ENCODE measurements at places on chromosomes 2 and 18.
A peak's percentile ranks its signal among the peaks of the same experiment; 100 is the strongest.

DNA sequence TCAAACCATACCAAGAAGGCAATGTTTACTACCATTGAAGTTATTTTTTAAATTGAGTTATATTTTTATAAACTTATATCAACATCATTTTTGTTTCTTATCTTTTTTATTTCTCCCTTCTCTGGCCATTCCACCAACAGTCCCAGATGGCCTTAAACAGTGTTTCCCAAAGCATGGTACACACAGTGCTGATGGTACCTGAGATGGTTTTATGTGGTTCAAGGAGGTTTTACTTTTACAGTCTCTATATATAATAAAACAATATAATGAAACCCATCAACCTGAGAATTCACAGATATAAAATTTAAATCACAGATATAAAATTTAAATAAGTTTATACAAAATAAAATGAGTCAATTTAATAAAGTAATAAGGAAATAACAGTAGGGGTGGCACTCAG is 65.1 kb upstream of the MSTN start:
- no peak for DNase-seq

GRCh38 chr2:165720511-165720910 is 73.5 kb downstream of the GALNT3 start:
- no peak for DNase-seq

DNA sequence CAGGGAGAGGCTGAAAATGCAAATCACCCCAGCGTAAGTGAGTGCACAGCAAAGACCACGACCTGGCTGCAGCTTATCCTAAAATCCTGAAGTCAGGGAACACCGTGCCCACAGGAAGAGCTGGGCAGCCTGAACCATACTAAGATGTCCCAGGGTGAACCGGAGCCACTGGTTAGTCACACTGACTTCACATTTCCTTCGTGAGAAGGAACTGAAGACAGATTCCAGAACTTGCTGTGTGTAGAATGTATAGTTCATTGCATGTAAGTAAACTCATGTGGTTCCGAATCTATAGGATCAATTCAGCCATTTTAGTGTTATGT is 84.6 kb upstream of the NDUFV2 start:
- DNase-seq: peak; percentile 96

GRCh38 chr2:44972771-44973535 is 31.5 kb downstream of the SIX3 start:
- DNase-seq: no peak

- DNase-seq: no peak
Observed at GRCh38 chr2:214376618-214377285, 34.1 kb upstream of the VWC2L start.

GRCh38 chr18:9613550-9614400 is 584 bp downstream of the PPP4R1 start:
- peak; percentile 56 for DNase-seq

DNA sequence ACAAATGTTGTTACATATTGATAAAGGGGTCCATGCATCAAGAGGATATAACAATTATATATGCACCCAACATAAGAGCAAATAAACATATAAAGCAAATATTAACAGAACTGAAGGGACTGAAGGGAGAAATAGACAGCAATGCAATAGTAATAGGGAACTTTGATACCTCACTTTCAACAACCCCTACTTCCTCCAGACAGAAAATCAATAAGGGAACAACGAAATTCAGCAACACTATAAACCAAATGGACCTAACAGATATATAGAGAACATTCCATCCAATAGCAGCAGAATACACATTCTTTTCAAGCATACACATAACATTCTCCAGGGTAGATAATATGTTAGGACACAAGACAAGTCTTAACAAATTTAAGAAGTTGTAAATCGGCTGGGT is 71.7 kb downstream of the L3MBTL4 start:
- DNase-seq: no peak

- DNase-seq: no peak
Observed at GRCh38 chr2:46821600-46821999, 94.0 kb downstream of the MCFD2 start.

- no peak for DNase-seq
Observed at GRCh38 chr18:39841482-39842365, 2113.3 kb upstream of the PIK3C3 start.

DNA sequence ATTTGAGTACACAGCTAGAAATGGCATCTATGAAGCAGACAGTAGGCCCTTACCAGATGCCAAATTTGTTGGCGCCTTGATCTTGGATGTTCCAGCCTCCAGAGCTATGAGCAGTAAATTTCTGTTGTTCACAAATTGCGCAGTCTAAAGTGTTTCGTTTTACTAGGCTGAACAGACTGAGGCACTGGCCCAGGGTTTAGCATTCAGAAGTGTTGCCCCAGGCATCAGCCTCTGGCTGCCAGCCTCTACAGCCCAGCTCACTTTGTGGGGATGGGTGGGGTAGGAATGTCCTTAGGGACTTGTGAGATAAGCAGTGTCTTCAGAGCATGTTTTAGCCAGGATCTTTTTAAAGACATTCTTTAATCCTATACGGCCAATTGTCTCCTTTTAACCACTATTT is 51.5 kb upstream of the MGAT5 start:
- no peak for DNase-seq

GRCh38 chr2:20913491-20913890 is 90.6 kb upstream of the LDAH start:
- no peak for DNase-seq

DNA sequence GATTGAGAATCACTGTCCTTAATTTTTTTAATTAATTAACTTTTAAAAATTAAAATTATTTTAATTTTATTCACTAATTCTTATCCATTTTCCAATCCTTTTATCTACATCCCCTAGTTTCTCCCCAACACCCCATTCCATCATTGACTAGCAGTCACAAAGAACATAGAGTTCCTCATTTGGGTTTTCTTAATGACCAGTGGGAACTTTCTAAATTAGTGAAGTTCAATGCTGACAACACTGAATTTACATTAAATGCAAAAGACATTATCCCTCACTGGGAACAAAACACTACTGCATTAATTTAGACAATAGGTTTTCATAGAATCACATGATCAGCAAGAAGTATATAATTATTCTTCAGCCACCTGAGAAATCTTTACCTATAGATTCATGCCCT is 80.6 kb upstream of the GLS start:
- DNase-seq: no peak

DNA sequence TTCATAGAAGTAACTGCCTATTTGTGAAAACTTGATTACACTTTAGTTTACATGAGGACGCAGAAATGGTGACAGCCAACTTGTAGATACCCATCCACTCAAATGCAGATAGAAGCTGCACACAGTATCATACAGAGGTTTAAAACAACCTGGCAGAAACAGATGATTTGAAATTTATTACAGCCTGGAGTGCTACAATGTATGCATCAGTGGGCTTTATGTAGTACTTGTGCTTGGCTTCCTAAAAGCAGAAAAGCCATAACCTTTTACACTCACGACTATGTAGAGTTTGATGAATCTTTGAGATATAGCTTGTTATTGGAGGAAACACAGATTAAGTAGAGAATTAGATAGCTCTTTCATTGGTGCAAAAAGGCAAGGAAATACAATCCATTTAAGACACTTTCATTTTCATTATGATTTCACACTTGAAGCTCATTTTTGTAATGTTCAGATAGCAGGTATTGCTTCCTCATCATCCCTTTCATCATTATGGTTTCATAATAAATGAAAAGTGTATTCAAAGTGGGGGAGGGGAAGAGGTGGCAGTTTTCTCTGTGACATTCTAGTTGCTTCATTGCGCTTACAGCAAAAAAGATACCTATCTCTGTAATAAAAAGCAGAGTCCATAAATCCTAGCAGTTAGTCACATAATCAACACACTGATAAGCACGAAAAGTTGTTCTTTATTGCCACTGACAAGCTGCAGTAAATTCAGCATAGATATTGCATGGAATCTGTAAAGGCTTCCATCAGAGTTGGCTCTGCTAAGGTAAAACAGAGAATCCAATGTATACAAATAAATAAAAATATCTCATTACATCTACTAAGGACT is 789.8 kb upstream of the FSHR start:
- DNase-seq: no peak

DNA sequence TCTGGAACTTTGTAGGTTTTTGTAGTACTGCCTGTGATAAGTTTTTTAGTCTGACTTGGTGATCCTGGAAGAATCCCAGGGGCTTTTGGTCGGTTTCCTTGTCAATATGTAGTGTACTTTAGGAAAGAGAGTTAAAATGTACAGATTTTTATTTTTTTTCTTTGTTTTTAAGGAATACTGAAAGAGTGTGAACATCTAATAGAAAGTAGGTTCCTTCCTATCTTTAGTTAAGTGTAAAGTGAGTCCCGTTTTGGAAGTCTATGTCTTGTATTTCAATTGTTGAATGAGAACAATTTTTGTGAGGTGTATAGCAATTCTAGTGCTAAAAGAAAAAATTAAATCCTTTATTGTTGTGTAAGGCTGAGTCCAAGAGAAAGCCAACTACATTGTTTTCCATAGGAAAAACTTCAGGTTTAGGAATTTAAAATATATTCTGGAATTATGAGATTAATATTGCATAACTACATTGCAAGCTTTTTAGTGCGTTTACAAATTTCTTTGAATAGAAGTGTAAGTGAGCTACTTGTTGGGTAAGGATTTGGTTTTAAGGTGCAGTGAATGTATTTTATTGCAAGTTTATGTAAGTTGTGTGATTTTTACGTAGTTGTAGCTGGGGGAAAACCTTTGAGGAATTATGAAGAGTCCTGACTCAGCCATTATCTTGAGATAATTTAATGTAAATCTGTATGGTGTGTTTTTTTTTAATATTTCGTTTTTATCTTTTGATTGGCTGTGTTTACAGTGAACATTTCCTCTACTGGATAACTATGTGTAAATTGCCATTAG is 1.7 kb downstream of the VAPA start:
- peak; percentile 33 for DNase-seq

DNA sequence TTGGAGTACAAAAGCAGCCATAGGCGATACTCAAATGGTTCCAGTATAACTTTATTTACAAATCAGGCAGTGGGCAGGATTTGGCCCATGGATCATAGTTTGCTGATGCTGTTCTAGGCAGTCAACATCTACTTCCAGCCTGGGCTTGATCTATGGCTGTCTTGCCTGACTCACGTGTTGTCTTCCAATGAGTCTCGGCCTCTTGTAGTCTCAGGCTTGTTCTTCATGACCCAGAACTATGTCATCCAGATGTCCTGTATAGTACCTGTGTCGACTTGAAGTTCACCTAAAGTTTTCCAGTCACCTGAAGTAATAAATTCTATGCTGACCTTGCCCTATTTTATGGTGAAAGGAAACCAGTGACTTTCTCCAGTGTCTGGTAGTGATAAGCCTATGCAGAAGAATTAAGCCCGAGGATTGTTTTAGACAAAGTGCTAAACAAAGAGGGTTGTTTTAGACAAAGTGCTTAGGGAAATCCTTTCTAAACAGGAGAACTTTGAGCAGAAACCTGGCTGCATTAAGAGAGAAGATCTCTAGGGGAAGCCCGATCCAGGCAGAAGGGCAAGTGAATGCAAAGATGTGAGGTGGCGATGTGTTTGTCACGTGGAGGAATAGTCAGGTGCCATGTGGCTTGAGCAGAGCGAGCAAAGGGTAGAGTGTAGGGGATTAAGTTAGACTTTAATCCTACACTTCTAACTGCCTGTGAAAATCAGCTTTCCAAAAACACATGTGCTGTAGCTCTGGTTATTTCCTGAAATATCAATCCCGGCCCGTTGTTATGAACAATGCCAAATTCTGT is 8.5 kb upstream of the THNSL2 start:
- no peak for DNase-seq

- no peak for DNase-seq
Observed at GRCh38 chr2:25276569-25277465, 64.9 kb downstream of the DNMT3A start.

Data from RKO (cell line).